ENCODE measurements at places on chromosomes 11 and 22. TPM values are rescaled to one million over a fixed set of nuclear protein-coding genes. Genes with fewer than 3 reads are reported as not detected.

CADM1 gene
- 0.49 TPM for total RNA-seq

GRCh38 chr22:22519591-22519990 is 479 bp downstream of the ZNF280A start:
- no peak for DNase-seq

DNA sequence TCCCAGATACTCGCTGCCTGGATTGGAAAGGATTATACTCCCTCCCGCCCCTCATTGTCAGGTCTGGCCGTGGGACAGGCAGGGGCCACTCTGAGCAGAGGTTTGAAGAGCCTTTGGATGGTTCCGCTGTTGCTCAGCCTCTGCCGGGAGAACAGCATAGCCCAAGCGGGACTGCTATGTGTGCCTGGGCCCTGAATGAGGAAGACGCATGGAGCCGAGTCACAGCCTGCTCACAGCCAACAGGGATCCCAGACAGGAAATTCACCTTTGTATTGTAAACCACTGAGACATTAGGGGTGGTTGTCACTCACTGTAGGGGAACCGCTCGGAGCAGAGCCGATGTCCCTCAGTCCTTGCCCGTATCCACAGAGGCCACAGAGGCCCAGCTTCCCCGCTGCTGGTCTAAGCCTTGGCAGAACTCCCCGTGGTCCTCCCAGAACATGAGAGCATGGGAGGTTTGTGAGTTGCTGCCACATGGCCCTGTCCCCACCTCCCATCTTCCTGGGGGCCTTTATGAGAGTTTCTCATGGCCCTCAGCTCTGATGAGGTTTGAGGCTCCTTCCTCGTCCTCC is 10.7 kb upstream of the FAM118A start:
- DNase-seq: no peak

DNA sequence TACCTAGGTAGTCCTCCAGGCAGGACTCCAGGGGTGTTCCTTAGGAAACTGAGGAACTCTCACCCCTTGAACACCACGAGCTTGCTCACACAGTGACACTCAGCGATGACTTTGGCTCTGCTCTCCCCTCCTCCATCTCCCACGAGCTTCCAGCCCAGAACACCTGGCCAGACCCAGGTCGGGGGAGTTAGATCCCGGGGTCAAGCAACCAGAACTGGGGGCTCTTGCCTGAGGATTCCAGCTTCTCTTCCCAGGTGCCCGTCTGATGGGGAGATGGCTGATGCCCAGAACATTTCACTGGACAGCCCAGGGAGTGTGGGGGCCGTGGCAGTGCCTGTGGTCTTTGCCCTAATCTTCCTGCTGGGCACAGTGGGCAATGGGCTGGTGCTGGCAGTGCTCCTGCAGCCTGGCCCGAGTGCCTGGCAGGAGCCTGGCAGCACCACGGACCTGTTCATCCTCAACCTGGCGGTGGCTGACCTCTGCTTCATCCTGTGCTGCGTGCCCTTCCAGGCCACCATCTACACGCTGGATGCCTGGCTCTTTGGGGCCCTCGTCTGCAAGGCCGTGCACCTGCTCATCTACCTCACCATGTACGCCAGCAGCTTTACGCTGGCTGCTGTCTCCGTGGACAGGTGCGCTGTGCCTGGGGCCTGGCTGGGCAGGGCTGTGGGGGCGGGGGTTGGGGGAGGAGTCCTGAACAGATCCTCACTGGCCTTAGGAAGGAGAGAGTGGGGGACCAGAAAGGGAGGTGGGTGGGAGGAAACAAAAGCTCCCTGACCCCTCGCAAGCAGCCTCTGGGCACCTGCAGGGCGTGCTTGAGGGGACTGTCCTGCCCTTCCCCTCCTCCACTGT is at the start of gene GALR3:
Gene GALR3 (plus strand): TSS at position 249 of the 852 bp plus-strand sequence. CDS start 25 bp downstream, at position 274.
- no peak for DNase-seq

GRCh38 chr11:70448983-70449567 is 50.7 kb downstream of the CTTN start:
- no peak for DNase-seq

- no peak for DNase-seq
Observed at GRCh38 chr11:74195828-74196227, 24.7 kb downstream of the PPME1 start.

OR6A2 gene
- 0.10 TPM for total RNA-seq

DNA sequence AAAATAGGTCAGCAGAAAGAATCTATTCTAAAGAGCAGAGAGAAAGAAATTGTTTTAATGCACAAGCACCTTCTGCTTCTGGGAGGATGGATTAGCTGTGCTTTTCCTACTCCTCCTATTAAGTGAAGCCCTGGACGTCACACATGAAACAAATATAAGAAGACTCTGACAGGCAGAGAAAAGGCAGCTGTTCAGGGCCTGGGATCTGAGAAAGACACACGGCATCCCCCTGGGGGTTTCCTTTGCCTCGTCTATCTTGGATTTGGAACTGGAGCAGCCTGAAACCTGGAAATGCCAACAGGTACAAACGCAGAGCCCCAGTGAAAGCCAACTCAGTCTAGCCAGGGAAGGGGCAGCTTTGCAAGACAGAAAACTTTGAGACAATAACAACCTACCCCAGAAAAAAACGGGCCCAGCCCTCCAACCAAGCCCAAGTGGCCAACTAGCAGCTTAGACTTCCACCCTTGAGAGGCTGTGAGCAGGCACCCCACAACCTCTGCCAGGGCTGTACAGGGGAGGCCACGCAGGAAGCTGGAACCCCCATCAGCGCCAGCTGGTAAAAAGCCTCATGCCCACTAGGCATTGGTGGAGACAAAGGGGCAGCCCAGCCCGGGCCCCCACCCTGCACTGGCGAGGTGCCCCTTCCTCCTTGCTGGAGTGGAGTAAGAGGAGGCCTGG is 7.3 kb downstream of the CERK start:
- DNase-seq: no peak

IL18 gene
- 0.67 TPM for total RNA-seq

Measured in B cell (primary cell).